ENCODE measurements at places on chromosomes 2 and 18.

- no peak for DNase-seq
Measured at GRCh38 chr2:207157162-207157481, 8.6 kb downstream of the KLF7 start.

GRCh38 chr2:48343571-48344440, 186.1 kb upstream of the STON1 start:
- DNase-seq: peak; percentile 53

GRCh38 chr2:21195326-21195725, 71.6 kb downstream of the TDRD15 start:
- DNase-seq: no peak

- DNase-seq: no peak
Measured at GRCh38 chr2:156083763-156084493, 248.6 kb downstream of the NR4A2 start.

GRCh38 chr2:239065962-239066361, 218.1 kb downstream of the TWIST2 start:
- DNase-seq: no peak

DNA sequence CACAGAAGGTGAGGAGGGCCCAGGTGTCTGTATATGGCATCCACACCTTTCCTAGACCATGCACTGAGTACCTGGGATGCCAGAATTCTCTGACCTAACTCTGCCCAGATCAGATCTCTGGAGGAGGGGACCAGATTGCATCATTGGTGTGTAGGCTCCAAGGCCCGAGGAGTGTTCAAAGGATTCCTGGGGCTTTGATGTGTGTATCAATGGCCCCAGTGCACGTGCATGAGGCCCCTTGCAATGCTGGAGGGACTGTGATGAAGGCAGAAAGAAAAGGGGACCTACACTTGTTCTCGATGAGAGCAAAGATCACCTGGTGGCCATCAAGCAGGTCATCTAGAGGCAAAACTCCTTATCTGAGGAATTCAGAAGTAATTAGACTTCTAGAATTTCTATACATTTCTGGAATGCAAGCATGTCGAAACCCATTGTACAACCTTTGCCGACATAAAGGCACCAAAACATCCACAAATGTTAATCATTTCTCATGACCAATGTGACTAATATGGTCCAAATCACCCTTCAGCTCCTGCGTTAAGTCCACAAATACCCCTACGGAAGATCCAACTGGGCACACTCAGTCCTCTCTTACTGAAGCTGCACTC, 123.5 kb downstream of the CHST9 start:
- no peak for DNase-seq

DNA sequence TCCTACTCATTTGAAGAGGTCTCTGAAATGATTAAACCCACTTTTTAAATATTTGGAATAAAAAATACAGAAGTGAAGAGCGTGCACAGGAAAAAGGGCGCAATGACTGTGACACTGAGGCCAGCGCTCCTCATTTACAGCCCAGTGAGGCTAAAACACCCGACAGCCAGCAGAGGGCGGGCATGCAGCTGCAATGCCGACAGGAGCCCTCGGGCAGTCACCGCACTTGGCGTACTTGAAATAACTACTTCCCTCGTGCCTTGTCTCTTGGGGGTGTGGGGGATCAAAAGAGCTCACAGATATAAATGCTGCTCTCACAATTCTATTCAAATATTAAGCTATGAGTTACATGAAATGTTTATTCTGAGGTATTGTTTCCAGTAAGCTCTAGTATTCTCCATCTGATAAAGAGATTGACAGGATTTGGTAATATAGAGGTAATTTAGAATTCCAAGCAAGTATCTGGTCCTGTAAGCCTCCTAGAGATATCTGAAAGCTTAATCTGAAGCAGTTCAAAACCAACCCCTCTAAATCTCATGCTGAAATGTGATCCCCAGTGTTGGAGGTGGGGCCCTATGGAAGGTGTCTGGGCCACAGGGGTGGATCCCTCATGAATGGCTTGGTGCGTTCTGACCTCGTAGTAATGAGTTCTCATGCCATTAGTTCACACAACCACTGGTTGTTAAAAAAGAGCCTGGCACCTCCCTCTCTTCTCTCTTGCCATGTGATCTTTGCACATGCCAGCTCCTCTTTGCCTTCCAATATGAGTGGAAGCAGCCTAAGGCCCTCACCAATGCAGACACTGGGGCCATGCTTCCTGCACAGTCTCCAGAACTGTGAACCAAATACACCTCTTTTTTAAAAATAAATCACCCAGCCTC, 93.6 kb downstream of the ZAP70 start:
- peak; percentile 58 for DNase-seq

- DNase-seq: no peak
Measured at GRCh38 chr18:45066210-45066609, 385.5 kb downstream of the SETBP1 start.

DNA sequence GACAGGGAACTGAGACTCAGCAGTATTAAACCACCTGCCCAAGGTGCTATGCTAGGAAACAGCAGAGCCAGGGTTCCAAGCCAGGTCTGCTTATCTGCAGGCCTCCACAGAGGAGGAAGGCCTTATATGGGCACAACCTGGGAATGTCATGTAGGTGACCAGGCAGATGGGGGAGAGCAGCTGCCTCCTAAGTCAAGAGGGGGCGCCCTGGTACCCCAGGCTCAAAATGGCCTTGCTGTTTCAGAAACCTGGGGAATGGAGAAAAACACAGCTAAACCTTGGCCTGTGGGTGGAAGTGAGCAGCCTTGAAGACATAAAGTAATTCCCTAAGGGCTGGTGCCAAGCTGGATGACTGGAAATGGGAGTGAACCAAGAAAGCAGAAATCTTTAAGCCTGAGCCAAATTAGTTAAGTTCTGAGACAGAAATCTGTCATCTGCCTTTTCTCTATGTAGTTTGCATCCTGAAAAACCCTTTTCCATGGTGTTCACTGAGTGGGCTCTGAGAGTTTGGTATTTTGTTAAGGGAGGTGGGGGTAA, 79.1 kb downstream of the MAPK4 start:
- DNase-seq: no peak

DNA sequence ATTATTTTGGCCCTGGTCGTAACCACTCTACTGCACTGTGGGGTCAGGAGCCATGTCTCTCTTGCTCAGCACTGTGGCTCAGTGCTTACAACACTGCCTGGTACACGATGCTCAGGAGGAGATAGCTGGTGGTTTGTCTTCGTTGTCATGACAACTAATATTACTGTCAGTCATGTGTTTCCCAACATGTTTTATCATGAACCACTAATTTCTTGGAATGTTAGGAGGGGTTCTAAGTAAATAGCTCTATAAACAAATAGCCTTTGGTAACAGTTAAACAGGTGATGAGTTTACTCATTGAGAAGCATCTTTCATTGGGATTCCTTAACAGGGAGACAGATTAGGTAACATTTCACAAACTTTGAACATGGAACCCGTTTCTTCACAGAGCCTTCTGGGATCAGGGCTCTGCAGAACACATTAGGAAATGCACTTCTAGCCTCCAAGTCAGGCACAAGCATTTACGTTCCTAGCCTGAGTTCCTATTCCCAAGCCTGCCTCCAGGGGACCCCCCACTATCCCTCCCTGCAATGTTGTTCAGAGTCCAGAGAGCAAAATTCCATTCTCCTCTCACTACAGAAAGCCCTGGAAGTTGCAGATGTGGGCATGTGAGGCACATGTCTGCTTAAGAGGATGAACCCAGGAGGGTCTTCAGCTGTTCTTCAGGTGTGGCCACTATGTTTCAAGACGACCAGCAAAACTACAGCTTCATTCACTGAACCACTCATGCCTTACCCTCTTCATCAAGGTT, 6.4 kb upstream of the RBM44 start:
- DNase-seq: no peak

DNA sequence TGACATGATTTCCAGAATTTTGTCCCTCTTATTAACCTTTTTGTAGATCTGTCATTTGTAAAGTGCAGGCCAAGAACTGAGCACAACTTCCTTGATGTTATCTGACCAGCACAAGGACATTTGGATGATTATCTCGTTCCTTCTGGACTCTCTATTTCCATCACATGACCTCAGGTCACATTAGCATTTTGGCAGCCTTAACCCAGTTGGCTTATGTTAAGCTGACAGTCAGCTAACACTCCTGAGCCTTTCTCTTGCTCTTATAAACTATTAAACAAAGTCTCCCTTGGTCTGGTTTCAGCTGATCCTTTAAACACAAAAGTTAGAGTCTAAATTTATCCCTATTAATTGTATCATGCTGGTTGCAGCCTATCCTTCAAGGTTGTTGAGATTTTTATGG, 167.2 kb upstream of the RBBP8 start:
- no peak for DNase-seq

DNA sequence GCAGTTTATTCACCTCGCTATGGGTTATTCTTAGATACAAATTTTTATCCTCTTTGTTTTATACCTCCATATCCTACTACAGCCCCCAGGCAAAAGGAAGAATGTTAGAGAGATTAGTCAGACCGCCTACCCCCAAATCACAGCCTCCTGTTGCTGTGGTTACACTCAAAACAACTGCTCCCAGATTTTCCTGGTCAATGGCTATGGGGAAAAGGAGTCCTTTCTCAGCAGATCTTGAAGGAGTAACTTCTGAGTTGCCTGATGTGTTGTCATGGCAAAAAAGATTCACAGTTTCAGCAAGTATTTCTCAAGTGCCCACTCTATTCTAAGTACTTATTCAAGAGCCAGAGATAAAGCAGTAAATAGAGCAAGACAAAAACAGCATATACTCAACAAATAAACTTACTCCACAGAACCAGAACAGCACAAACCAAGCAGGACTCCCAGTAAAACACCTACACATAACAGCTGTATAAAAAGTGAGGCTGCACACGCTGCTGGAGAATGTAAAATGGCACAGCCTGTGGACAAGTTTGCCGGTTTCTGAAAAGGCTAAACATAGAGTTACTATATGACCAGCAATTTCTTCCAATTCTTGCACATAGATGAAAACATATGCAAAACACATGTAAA, 104.8 kb downstream of the NOL10 start:
- DNase-seq: no peak

DNA sequence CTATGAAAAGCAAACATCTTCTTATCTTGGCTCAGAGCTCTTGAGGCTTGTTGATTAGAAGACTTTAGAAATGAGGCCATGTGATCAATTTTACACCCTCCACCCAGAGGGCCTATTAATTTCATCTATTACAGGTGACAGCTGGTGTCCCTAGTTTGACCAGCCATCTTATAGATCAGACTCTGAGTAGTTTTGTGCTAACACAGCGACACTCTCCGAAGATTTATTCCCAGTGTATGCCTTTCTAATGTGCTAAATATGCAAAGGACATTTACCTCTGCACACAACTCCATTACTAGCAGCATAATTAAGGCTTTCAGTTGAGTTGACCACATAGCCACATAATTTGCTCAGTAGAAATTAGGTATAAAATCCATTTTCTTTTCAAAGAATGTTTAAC, 2.6 kb upstream of the RFX8 start:
- DNase-seq: no peak

GRCh38 chr2:199459286-199460100, 1.8 kb upstream of the SATB2 start:
- no peak for DNase-seq

DNA sequence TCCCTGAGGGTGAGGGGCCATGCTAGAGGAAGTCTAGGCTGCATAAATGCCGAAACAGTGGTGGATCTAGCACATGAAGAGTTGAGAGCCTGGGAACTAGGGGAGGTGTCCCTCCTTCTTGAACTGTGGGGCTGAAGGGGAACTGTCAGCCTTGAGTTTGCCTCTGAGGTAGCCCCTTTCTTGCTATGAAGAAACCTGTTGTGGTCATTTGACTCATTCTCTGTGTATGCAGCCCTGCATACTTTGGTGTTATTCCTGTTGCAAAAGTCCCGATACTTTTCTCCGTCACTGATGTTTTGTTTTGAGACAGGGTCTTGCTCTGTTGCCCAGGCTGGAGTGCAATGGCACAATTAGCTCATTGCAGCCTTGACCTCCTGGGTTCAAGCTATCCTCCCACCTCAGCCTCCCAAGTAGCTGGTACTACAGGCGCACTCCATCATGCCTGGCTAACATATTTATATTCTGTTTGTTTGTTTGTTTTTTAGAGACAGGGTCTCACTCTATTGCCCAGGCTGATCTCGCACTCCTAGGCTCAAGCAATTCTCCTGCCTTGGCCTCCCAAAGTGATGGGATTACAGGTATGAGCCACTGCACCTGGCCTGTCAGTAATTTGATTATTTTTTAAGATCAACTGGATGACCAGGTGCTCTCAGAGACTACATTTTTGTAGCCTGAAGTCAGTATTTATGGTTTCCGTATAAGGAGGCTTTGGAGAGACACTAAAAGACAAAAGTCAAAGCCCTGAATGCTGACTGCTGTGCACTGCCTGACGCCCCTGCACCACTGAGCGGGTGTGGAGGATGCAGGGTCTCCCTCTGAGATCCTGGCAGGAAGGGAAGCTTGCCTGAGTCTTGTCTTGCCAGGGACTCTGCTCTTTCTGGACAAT, 126.0 kb upstream of the MSH6 start:
- DNase-seq: no peak

DNA sequence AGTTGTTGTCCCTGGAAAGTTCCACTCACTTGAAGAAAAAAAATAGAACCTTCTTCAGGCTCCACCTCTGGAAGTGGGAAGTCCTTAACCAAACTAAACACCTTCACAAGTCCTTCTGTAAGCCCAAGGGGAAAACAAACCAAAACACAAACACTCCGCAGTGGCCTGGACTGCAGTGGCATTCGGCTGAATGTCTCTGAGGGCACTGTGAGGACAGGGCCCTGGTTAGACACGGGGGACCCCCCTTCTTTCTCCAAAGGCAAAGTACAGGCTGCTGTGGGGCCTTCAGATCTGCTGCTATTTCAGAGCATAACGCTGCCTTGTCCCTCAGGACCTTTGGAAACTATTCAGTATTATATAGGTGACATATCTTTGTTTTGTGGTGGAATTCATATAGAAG, 28.1 kb downstream of the FOSL2 start:
- DNase-seq: no peak

DNA sequence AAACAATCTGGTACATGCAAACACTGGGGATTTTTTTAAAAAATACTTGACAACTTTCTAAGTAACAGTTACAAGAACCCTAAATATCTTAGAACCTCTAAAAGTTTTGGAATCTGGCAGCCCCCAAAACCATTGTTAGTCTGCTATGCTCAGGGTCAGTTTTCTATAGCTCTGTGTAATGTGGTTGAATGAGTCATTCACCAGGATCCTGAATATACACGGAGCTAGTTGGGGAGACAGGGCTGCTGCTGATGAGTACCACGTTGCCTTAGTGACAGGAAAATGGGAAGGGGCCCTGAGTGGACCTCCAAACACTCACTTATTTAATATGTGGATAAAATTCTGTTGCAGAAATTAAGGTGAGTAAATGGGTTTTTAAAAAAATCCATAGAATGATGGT, 36.9 kb upstream of the TANC1 start:
- no peak for DNase-seq

GRCh38 chr18:55405893-55406406, 182.0 kb downstream of the TCF4 start:
- DNase-seq: no peak

DNA sequence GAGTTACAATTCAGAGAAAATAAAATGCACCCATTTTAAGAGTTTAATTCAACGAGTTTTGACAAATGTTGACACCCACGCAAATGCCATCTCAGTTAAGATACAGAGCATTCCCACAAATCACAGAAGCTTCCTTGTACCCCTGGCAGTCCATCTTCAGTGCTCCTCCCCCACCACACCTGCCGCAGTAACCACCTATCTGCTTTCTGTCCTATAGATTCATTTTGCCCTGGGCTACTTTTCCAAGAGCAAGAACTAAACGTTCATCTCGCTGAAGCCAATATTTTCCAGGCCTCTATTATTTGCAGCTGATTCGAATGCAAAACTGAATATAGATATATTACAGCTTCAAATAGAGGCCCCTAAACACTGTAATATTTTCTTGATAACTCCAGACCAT, 13.4 kb upstream of the HPCAL1 start:
- DNase-seq: no peak

Data from CD8-positive, alpha-beta memory T cell (primary cell).